Testis (tissue), 5 donors: ENCODE measurements at places on chromosomes 4 and X.

GRCh38 chrX:153967536-153968224 is 3.9 kb downstream of the HCFC1 start:
- no peak for DNase-seq

- no peak for DNase-seq
Measured at GRCh38 chr4:66681962-66682361, 863.3 kb downstream of the CENPC start.

DNA sequence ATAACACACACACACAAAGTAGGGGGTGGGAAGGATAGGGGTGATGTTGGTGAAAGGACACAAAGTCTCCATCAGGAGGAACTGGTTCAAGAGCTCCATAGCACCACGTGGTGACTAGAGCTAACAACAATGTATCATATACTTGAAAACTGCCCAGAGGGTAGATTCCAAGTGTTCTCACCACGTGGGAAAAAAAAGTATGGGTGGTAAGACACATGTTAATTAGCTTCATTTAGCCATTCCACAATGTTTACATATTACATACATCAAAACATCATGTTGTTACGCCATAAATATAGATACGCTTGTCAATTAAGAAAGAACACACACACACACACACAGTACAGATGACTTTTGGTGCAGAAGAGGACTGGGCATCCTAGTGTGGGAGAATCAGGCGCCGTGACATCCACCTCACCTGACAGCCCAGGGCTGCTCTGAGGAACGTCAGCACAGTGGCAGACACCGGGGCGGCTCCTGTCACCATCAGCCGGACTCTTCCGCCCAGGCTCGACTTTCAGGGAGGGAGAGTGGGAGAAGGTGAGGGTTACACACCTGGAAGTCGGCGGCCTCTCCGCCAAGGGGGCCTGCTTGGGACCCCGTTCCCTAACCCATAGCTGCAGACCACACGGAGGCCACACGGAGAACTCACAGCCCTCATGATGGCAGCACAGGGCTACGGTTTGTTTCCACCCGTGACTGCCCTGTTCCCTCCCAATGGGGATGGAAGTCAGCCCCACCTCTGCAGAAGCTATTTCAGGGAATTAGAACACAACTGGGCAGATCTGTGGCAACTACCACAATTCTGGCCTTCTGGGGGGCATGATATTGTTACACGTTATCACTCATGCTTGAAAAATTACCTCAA is 31.8 kb upstream of the CENPU start:
- peak; percentile 51 for DNase-seq

GRCh38 chr4:107036584-107037198 is 578 bp upstream of the DKK2 start:
- no peak for DNase-seq

GRCh38 chr4:156638334-156638733 is 333.3 kb downstream of the PDGFC start:
- no peak for DNase-seq

DNA sequence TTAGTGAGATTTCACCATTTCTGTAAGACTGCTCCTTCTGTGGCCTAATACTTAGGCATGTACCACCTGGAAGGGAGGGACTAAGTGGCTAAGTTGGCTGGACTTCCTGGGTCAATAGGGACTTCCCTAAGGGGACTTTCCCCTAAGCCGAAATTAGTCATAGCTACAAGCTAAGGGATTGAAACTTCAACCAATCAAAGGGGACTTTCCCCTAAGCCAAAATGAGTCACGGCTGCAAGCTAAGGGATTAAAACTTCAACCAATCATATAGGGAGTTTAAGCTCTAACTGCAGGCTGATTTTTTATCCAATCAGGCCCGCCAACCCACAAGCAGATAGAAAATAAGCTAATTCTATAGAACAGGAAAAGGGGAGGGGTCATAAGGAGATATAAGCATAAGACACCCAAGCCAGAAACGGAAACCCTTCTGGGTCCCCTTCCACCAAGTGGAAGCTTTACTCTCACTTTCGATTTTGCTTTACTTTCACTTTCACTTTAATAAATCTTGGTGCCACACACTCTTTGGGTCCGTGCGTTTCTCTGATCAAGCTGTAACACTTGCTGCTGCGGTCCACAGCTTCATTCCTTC is 382.8 kb downstream of the KLHL4 start:
- DNase-seq: no peak

DNA sequence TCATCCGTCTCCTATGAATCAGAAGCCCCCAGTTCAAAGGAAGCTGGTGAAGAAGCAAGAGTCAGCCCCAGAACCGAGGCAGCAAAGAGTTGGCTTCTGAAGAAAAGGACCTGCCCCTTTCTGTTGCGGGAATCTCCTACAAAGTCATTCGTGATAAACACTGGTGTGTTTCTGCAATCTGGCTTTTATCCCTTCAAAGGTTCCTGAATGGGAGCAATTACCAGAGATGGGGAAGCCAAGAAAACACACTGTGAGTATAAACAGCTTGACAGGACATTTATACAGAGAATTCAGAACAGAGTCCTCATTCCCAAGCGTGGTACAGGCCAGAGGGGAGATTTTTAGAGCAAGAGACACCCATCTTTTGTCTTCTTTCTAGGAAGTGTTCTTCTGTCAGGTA is 226.8 kb upstream of the LNX1 start:
- no peak for DNase-seq

GRCh38 chr4:158268553-158268952 is 58.3 kb downstream of the TMEM144 start:
- no peak for DNase-seq

- DNase-seq: no peak
Measured at GRCh38 chr4:145195167-145195952, 15.0 kb upstream of the OTUD4 start.

GRCh38 chr4:145720656-145721055 is 40.7 kb downstream of the C4orf51 start:
- DNase-seq: no peak

GRCh38 chr4:186630128-186630527 is 74.8 kb upstream of the MTNR1A start:
- no peak for DNase-seq

DNA sequence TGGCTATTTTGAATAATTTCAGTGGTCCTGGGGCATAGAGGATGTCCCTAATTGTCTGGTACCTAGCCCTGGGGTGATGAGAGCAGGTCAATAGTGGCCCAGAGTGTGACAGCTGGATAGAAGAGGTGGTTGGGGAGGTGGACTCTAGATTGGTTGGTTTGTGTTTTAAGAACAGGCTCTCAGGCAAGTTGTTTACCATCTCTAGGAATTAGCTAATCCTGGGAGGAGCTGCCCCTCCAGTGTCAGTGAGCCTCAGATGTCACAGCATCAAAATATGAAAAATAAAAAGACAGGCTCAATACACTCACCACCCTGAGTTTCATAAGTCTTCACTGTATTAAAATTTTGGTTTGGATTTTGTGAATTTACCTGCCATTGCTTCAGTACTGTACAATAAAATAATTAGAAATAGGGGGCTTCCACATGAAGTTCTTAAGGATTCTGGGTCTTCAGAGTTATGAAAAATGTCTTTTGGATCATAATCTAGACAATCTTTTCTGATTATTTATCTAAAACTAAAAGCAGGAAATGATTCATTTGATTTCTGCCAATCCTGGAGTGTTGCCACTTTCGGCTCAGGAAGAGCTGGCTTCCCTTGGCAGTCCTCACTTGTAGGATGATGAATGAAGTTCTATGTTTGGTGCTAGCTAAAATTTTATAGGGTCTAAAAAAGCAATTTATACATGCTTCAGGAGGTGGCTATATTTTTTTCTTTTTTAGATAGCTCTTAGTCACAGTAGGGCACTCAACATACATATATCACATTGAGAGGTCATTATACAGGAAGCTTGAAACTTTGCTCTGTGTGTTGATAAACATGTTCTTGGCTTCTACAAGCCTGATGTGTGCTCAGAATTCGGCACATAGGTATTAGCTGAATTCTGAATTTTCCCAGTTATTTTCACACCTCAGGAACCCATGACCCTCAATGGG is 395.1 kb downstream of the RAB28 start:
- DNase-seq: no peak

- DNase-seq: no peak
Measured at GRCh38 chr4:76902233-76902890, 4.4 kb upstream of the SOWAHB start.

DNA sequence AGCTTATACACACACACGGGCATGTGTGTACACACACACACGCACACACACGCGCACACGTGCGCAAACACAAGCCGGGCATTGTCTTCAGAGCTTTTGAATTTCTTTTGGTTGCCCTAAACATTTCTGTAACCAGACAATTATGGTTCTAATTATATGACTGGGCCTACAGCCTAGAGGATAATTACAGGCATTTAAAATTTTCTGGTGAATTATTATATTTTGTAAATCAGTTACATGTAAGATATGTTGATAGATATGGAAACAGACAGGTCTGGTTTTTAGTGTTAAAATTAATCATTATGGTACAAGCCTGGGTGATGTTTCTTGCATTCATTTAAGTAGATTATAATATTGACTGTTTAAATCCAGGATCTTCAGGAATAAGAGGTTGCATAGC is 1120.5 kb downstream of the ADGRL3 start:
- DNase-seq: no peak

GRCh38 chr4:163063891-163064290 is 102.8 kb downstream of the NAF1 start:
- no peak for DNase-seq

DNA sequence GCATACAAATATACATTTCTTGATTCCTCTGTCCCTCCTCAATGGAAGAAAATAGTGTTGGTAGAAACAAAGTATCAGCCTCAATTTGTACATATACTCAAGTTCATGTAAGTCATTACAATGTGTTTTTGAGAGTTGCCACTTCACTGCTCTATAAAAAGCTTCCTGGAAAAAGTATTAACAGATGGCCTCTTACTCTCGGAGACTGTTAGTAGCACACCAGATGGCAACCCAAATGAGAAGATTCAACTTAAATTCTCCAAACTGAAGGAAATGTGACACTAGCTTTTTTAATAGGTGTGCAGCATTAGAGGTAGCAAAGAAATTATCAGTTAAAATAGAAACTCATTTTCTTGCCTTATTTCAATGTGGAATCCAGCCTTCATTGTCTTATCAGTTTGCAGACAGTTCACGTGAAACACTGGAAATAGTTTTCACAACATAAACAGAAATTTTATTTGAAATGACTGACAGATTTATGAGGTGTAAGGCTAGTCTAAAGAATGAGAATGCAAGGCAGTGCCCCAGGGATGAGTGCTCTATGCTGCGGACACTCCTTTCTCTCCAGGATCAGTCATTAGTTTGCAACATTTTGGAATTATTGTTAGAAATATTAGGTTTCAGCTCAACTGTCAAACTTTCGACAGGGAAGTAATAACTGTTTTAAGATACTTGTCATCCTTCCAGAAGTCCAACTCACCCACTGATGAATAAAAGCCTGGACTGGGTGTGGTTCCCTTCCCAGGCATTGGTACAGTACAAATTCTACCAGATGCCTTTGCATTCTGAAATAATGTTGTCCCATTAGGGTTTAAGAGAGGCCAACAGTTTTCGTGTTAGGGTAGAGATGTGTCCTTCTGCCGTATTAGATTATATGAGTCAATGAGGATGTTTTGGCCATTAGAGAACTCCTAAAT is 50.9 kb downstream of the IDS start:
- no peak for DNase-seq

GRCh38 chr4:149549911-149550310 is 265.7 kb downstream of the IQCM start:
- DNase-seq: no peak

- DNase-seq: peak; percentile 27
Measured at GRCh38 chr4:103786014-103786413, 66.2 kb upstream of the TACR3 start.

DNA sequence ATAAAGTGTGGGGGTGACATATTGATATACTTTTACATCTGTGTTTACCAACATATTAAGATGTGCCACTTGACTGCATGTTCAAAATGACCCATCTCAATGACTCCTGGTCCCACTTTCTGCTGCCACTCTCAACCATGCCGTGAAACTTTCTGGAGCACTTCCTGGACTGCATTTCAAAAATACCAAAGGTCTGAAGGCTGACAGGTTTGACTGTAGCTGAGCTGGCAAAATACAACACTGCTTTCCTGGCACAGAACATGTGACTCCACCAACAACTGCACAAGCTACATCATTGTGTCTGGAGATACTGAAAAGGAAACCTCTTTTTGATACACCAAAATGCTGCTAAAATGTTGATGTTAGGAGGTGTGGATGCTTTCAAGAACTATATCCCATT is 184.8 kb downstream of the UNC5C start:
- no peak for DNase-seq

DNA sequence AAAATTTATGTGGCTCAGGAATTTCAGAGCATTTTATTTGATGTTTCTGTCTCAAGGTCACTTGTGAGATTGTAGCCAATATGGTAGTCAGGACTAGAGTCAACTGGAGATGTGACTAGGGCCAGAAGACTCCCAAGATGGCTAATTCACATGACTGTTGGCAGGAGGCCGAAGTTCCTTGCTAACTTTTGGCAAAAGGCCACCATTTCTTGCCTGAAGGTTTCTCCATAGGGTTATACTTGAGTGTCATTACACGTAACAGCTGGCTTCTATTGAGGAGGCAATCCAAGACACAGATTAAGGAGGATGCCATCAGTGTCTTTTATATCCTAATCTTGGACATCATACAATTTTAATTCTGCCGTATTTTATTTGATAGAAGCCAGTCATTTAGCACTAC is 162.3 kb upstream of the MAOA start:
- DNase-seq: no peak

GRCh38 chr4:36763814-36764213 is 480.7 kb upstream of the NWD2 start:
- no peak for DNase-seq

DNA sequence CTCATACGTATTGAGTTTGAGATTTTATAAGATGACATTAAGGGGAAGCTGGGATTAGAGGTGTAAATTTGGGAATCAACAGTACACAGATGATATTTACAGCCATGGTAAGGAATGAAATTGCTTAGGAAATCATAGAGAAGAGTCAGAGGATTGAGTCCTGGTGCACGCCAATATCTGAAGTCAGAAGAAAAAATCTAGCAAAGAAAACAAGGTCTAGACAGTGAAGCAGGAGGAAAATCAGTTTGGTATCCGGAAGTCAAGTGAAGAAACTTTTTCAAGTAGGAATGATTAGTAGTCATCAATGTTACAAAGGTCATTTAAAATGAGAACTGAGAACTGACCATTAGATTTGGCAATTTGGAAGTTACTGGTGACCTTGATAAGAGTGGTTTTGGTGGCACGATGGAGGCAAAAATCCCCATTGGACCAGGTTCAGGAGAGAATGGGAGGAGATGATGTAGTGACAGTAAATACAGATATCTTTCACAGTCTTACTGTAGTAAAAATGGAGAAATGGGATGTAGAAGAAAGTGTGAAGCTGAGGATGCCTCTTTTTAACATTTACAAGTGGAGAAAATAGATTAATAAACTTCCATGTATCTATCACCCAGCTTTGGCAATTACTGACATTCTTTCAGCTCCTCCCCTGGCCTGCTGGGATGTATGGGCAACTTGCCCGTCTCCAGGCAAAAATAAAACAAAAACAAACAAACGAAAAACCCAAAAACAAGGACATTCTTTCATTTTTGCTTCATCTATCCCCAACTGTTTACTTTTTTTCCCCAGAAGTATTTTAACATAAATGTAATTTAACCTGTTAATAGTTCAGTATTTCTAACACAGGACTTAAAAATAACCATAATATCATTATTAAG is 11.4 kb upstream of the GPR34 start:
- DNase-seq: no peak

- no peak for DNase-seq
Measured at GRCh38 chr4:148574502-148574901, 132.3 kb upstream of the NR3C2 start.
